NCI-H2171 (cell line): ENCODE measurements at places on chromosomes 13 and 19.

- DNase-seq: no peak
Observed at GRCh38 chr19:18756896-18757295, 34.2 kb downstream of the COMP start.

GRCh38 chr19:45478454-45479238 is 10.8 kb downstream of the FOSB start:
- DNase-seq: peak; percentile 85

- DNase-seq: no peak
Observed at GRCh38 chr19:55648585-55649267, 714 bp downstream of the CCDC106 start.

GRCh38 chr13:86813198-86813597 is 858.0 kb upstream of the SLITRK5 start:
- peak; percentile 17 for DNase-seq

DNA sequence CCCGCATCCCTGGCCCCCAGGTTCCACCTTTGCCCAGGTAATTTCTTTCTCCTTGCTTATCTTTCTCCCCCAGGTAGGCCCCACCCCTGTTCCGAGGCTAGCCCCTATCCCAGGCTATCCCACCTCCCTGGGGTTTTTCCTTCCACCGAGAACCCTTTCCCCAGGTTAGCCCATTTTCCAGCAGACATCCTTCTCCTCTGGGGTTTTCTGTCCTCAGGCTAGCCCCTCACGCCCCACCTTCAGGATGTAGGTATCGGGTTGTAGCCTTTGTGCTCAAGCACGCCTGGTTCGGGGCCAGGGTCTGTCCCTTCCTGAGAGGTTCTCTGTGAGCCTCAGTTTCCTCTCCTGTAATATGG is 837 bp downstream of the FSD1 start:
- DNase-seq: no peak
